ENCODE measurements at places on chromosomes 7 and 10.

DNA sequence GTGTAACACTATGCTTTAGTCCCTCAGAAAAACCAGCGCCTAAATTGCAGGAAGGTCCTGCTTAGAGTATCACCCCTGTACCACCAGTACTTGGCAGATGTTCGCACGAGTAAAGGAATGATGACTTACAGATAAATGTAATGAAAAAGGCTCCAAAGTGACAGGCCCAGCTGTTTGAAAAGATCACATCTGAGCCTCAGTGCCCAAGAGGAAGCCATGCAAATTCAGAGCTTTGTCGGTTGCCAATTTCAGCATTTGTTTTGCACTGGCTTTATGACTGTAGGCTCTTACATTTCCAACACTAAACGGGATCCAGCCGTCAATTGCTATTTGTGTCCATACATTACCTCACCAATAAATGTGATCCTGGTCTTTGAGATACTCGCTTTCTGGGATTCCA is 60.6 kb upstream of the GAD2 start:
- no peak for DNase-seq

DNA sequence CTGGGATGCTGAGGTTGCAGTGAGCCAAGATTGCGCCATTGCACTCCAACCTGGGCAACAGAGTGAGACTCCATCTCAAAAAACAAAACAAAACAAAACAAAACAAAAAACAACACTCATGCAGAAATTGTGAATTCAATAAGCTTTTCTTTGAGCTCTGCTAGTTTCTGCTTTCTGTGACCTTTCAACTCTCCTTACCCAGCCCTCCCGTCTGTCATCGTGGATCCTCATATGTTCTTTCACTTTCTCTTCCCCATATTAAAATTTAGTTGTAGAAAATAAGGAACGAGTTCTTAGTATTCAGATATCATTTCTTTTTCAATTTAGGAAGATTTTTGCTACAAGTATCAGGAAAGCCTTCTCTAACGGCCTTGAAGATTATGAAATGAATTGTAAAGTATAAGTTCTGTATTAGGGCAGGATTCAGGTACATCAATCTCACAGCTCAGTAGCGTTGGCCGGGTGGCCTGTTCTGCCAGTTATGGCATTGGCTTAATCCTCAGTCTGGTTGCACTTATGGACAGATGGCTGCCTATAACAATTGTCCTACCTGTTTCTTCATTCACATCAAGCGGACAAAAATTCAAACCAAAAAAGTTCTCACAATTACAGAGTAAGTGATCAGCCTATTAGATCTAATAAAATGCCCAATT is 1167.0 kb downstream of the SORCS3 start:
- peak; percentile 24 for DNase-seq

DNA sequence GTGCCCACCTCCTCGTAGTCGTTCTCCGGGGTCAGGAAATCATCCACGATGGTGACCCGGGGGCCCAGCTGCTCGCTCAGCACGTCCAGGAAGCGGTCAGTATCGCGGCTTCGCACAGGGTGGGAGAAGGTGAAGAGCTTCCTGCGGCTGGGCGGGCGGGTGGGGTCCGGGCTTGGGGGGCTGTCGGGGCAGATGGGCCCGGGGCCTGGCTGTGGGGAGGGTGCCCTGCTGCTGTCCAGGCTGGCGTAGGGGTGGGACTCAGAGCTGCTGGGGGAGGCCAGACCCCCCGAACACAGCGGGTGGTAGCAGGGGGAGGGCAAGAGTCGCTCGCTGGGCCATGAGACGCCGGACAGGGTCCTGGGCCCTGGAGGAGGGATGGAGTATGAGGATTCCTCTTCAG is 42.3 kb downstream of the GRID2IP start:
- no peak for DNase-seq

DNA sequence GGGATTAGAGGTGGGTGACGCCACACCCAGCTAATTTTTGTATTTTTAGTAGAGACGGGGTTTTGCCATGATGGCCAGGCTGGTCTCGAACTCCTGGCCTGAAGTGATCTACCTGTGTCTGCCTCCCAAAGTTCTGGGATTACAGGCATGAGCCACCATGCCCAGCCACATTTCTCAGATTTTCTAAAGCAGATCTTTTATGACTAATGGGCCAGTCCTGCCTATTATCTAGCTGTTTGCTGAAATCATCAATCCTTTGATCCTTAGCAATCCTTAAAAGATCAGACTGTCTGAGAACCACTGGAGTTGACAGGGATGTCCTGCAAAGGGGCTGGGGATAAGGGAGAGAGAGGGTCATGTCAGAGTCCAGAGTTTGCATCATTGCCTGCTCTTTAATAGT is 21.2 kb upstream of the ABCA13 start:
- no peak for DNase-seq

DNA sequence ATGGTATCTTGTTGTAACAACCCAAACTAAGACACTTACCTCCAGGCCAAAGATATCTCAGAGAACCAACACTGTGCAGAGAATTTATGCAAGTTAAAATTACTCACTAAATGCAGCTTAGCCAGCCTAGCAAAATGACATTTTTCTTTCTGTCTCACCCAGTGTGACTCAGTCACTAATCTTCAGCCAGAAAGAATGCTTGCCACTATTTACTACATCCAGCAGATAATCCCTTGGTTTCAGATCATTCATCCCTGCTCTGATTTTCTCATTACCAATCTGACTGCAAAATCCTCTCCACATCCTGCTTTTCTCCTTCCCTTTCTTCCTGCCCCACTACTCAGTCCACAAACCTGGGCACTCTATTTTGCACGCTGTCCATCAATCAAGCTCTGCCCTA is 93.5 kb upstream of the NEBL start:
- no peak for DNase-seq

DNA sequence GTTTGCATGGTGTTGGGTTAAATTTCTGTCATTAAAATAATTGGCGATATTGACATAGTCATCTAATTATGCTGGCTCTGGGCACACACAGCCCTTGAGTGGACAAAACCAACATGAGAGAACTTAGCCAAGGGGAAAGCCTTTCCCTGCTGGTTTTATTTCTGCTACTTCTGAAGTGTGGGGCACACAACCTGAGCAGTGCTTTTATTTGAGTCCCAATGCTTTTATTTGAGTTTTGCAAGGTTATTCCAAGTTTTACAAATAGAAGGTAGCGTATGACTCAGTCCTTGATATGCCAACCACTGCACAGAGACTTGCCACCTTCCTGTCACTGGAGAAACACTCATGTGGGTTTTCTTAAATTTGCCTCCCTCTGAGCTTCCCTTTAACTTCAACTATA is 145.7 kb downstream of the EGFR start:
- no peak for DNase-seq

- no peak for DNase-seq
Observed at GRCh38 chr10:110916554-110917346, 2.2 kb downstream of the BBIP1 start.

- no peak for DNase-seq
Observed at GRCh38 chr7:112515989-112516388, 35.2 kb downstream of the LSMEM1 start.

DNA sequence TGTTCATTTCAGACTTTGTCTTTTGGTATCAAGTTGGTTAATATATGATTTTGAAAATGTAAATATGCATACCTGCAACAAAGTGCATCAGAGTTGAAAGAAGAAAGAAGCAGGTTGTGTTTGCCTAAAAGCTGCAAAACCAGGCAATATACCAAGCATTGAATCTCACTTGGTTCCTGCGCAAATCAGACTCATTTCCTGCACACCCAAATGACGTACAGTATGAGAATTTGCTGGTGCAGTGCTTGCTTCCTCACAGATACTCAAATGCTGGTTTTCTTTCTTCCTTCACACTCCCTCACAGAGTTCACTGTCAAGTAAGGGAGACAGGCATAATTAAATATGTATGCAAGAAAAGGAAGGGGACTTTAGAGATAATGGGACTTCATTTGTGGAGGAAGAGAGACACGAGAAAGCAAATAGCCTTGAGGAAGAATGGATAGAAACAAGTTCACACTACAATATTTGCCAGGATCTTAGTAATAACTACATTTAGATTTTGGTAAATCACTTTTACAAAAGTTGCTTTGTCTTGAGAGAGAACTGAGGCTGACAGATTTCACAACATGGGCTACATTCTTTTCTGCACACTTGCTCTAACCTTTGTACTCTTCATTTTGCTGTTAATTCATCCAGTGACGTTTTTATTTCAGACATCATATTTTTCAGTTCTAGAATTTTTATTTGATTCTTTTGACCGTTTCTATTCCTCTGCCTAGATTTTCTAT is 56.9 kb upstream of the AOAH start:
- DNase-seq = no peak

- peak; percentile 100 for DNase-seq
Observed at GRCh38 chr10:6275022-6275997, 72.6 kb downstream of the PFKFB3 start.

DNA sequence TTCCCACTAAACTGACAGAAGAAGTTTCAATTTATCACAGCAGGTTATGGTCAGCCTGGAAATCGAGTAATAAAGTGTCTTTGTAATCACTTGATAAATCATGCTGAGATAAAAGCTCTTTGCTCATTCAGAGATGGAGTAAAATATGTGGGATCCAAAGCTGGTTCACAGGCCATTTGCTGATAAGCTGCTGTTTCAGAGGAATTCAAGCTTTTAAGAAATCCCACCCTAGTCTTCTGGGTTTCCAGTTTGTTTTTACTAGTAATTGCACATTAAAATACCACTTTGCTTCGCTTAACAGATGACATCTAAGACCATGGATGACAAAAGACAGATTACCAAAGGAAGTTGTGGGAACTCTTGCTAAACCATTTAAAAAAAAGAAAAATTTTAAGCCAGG is 37.4 kb upstream of the CDK6 start:
- DNase-seq = no peak

GRCh38 chr10:124403548-124403947 is 15.2 kb downstream of the OAT start:
- peak; percentile 75 for DNase-seq

DNA sequence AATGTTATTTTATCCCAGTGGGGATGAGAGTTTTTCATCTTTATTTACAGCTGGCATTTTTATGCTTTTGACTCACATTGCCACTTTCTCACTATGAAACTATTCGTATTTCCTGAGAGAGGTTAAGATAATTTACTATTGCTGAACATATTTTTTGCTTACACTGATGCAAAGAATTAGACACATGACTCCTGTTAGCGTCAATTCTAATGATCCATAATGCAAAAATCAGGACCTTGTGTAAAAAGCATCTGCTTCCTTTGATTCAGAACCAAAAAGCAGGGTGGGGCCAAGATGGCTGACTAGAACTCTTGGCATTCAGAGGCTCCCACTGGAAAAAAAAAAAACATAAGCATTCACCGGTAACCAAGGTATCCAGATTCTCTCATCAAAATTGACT is 464.8 kb downstream of the SEMA3D start:
- DNase-seq = no peak

DNA sequence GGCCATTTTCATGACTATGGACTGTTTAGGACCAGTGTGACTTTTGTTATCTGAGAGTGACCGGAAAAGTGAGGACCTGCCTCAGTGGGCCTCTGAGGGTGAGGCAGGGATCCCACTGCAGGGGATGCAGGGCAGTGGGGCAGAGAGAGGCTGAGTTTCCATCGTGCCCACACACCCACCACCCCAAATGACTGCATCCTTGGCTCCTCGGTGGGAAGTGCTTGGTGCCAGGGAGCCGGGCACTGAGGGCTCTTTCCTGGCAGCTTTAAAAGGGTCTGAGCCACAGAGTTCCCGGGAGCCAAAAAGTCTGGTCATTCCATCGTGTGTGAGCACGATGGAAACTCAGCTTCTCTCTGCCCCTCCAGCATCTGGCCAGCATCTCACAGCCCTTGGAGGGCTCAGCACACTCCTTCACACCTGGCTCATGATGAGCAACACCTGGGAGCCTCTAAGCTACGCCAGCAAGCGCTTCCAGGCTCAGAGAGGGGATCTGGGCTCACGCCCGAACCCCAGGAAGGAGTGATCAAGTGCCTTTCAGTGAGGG is 59.1 kb downstream of the RAMP3 start:
- DNase-seq = no peak

DNA sequence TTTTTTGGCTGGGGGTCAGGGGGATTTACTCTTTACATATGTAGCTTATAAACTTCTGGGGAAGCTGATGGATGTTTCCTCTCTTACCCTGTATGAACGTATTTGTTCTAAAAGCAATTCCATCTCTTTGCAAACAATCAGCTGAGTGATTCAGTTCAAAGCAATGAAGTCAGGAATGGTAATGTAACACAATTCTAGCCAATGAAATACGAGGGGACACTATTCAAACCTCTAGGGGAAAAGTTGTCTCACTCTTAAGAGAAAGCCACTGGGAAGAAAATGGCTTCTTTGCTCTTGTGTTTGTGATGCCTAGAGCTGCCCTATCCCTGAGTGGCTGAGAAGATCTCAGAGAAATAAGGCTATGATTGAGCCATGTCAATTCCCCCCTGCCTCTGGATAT is 134.8 kb upstream of the SEMA3C start:
- no peak for DNase-seq

GRCh38 chr7:139600306-139600705 is 76.8 kb downstream of the CLEC2L start:
- no peak for DNase-seq

- no peak for DNase-seq
Observed at GRCh38 chr7:152956006-152956405, 196.5 kb downstream of the ACTR3B start.

DNA sequence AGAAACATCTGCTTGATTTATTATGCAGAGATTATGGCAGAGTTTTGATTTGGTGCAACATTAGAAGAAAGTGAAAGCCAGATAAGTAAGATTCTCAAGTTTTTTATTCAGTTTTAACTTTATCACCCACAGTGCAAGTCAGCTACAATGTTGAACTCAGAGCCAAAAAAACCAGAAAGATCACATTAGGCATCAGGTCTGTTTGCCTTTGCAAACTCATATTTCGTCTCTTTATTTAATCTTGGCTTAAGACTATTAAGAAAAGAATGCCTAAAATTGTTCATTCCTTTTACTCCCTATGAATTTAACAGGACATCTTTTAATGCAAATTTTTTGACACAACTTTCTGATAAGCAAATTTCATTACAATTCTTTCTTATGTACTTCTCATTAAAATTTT is 76.0 kb upstream of the TMEM26 start:
- DNase-seq = no peak

- DNase-seq = no peak
Observed at GRCh38 chr7:97017192-97018125, 7.2 kb downstream of the DLX5 start.

- peak; percentile 59 for DNase-seq
Observed at GRCh38 chr7:97174303-97174702, 56.8 kb downstream of the SDHAF3 start.

Data from inflammatory macrophage treated with lipopolysaccharide for 1 hour (primary cell).